ENCODE measurements at places on chromosomes 16 and 17.

DNA sequence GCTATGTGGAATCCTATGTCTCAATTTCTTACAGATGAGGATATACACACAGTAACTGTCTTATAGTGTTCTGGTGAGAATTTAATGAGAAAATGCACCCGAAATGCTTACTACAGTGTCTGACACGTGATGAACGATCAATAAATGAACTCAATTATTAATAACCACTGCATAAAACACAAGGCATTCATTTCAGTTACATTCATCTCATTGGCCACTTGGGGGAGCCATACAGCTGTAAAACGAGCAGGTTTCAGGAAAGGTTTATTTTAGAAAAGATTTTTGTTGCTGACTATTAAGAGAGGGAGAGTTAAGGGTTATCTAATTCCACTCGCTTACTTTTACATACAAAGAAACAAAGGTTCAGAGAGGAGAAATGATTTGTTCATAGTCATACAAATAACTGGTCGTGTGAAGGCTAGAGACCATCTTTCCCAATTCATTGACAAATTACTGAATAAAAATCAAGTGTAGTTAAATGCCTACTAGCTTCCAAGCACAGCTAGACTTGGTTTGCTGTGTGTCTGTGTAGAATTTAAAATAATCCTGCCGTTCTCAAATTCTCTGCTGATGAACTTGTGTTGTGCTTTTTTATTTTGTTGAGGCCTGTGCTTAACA is 160.1 kb downstream of the MAP2K4 start:
- no peak for DNase-seq

DNA sequence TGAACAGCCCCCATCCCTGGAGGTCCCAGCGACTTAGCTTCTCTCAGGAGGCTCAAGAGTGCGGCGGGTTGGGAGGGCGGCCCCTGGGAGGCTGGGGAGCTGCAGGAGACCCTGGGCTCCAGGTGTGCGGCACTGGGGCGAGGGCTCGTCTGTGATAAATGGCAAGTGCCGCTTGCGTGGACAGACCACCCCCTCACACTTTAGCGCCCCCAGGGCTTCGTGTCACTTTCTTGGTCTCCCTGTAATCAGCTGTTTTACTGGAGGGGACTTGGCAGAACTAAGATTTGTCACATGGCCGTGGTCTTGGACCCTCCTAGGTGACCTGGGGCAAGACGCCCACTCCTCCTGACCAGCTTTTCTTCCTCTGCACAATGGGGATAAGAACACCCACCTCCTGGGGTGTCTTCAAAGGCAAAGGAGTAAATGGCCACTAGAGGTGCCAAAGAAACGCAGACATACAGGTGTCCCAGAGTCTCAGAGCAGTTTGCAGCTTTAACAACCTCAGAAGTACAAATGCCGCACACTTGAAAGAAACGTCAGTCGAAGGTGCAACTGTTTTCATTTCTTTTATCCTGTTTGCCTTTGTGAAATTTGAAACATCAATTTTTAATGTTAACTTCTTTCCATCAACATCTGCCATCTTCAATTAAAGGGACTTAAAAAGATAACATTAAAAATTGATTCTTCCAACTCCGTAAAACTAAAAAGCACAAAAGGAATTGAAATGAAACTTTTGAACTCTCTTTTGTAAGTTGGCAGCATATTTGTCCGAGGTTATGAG is 946 bp downstream of the OSGIN1 start:
- DNase-seq, result peak; percentile 31

GRCh38 chr17:17549732-17550366 is 41.7 kb downstream of the PEMT start:
- DNase-seq, result no peak

DNA sequence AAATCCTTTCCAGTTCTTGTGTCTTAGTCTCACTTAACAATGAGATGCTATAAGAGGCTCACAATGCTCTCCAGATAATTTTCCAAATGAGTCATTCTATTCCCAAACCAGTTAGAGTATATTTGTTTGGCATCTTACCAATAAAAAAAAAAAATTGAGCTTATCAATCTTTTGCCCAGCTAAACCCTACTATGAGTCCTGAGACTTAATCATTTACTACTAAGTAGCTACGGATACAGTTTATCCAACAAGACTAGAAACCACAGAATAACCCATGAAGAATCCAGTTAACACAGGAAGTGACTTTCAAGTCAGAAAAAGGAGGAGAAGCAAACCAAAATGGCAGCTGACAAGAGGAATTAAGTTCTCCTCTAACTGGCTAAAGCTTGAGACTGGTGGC is 330.3 kb upstream of the XYLT1 start:
- no peak for DNase-seq

GRCh38 chr17:77476006-77476405 is 335.2 kb downstream of the SEC14L1 start:
- no peak for DNase-seq

GRCh38 chr17:14522795-14523387 is 222.0 kb downstream of the HS3ST3B1 start:
- no peak for DNase-seq

- DNase-seq, result no peak
Measured at GRCh38 chr17:77641718-77642117, 316.8 kb upstream of the TNRC6C start.

GRCh38 chr16:48064971-48065370 is 90.8 kb downstream of the ABCC12 start:
- DNase-seq, result no peak

GRCh38 chr16:70151941-70152509 is 21.6 kb upstream of the CLEC18C start:
- no peak for DNase-seq

DNA sequence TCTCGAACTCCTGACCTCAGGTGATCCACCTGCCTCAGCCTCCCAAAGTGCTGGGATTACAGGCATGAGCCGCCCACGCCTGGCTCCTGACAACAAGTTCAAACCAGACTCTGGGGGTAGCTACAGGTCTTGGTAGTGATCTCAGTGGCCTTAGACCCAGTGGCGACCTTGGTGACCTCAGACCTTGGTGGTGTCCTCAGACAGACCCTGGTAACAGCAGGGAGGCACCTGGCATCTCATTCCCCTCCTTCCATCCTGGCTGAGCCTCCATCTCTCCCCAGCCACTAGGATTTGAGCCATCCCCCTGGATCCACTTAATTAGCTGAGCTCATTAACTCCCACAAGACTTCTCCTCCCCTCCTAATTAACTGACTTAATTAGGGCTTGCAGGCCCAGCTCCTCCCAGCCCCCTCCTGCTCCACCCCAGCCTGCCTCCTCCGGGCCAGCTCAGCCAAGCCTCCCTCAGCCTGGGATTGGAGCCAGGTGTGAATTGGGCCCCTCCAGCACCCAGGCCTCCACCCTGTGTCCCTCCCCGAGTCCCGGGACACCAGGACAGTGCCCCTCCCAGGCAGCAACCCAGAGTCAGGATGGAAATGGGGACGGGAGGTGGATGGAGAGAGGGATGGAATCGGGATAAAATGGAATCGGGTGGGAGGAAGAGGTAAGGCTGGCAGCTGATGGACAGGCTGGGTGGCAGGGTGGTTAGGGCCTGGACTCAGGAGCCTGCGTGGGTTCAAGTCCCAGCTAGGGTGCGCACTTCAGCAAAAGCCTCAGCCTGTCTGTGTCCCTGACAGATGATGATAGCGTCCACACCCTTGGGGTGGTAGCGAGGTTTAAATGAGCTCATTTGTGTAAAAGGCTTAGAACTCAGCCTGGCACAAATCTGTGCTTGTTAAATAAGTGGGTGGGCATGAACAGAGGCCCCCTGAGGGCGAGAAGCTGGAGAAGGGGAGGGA is 11.2 kb upstream of the SBK1 start:
- no peak for DNase-seq

DNA sequence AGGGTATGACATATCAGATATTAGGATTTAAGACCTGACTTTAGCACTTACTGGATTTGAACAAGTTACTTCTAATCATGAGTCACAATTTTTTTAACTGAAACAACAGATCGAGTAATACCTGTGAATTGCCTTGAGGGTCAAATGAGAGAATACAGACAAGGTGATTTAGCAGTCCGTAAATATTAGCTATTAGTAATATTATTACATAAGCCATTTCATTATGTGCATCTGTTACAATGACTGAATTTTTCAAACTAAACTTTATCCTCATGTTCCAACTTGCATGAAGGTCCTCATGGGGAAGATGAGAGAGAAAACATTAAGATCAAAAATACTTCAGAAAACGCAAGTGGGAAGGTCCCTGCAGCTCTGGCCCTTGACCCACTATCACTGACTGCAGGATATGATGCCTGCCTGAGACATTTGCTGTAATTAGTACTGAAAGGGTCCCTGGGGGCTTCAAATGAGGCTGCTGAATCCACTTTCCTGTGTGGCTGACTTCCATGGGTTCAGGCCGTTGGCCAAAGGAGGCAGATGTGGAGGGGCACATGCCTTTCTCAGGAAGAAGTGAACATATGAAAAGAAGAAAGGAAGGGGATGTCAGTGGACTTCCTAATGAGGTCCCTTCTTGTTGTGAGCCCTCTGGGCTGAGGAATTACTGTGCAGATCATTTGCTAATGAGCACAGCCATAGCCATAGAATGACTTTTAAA is 441.7 kb downstream of the CDH11 start:
- no peak for DNase-seq

DNA sequence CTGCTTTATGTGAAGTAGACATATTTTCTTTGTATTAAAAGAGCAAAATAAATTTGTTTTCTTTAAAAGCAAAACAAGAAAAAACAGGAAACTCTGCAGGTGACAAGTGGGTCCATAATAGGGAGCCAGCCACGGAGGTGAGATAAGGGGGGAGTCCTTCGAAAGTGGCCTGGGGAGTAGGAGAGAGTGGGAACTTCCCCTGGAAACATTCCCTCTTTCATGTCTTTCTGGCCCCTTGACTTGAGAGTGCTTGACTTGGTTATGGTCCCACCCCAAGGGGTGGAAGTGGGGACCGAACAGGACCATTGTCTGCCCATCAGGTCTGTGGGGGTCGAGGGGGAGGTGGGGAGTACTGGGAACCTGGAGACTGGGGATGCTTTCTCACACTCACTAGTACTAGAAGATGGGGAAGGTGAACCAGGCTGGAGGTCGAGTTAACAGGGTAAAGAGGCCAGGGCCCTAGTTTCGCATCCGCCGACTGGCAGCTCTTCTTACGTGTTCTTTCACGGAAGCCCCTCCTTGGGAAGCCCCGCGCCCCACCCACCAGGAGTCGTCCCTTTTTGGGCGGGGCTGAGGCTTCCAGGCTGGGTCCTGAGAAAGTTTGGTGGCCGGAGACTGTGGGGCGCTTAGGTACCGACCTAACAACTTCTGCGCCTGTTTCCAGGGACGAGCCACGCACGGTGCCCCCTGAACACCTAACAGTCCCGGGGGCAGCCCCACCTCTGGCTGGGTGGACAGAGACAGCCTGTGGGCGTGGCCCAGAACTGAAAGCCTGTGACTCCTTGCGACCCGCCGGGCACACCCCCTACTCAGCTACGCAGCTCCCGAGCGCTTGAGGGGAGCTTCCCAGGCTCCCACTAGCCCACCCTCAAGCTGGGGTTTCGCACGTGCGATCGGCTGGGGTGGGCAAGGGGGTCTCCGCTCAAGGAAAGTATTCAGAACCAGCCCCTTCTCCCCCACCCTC is 790 bp downstream of the TRADD start:
- no peak for DNase-seq

- peak; percentile 82 for DNase-seq
Measured at GRCh38 chr17:18038861-18039534, at the start of the genes ATPAF2 and GID4. Gene ATPAF2, minus strand, starts transcription at chr17:18039168. Its CDS starts 155 bp downstream, at chr17:18039013. Gene GID4, plus strand, starts transcription at chr17:18039408. Its CDS starts 57 bp downstream, at chr17:18039465.

GRCh38 chr16:4537376-4538343 is 913 bp downstream of the CDIP1 start:
- no peak for DNase-seq

- DNase-seq, result no peak
Measured at GRCh38 chr17:67054608-67055007, 10.3 kb downstream of the CACNG1 start.

- DNase-seq, result no peak
Measured at GRCh38 chr17:51427856-51428255, 167.5 kb downstream of the UTP18 start.

DNA sequence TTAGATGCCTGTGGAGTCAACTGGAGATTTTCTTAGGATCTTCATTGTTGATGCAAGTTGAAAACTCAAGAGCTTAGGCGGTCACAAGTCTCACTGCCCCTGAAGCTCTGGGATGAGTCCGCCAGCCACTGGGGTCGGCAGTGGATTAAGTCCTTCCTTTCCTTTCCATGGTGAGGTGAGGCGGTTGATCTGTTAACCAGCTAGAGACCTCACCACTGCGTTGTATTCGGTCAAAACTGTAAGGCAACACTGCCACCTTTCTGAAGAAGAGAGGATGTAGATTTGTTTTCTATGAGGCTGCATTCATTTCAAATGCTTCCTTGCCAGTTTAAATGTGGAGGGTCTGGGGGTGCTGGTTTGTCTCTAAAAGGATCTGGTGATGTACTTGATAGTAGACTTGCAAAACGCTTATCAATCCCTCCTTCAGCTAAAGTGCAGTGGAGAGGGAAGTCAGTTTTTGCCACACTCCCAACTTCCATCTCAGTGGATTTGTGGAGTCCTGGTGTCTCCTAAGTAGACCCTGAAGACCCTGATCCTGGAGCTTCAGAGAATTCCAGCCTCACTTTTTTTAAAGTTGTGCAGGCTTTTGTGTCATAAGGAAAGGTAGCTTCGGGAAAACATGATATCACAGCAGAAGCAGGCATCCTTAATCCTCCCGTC is 1.7 kb downstream of the MYOCD start:
- DNase-seq, result no peak

DNA sequence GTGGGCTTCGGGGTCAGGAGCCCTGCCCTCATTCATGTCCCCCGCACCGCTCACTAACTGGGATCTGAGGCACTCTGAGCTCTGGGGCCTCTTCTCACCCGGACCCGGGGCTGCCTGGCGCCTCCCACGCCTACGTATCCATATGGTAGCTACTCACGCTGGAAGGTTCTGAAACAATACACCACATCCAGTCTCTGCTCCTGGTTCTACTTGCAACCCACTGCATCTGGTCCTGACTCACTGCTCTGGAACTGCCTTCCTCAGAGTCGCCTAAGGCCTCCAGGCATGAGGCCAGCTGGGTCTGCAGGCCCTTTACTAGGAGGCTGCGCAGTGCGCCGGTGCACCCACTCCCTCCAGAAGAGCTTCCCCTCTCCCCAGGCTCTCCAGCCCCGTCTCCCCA is 18.1 kb downstream of the USP36 start:
- DNase-seq, result no peak

DNA sequence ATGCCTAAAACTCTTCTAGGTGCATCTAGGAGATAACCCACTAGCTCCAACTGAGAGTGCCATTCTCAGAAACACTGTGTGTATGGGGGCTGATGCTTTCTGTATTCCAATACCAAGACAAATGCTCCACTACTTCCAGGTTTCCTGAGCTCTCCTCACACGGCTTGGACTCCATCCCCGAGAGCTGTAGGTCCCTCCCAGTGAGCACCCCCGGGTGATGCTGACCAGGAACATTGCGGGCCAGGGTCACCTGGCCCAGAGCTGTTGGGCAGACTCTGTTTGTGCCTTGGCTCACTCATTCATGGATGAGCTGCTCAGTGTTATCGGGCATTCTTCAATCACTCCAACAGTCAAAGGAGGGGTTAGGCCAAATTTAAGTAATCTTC is 7.0 kb downstream of the CUEDC1 start:
- no peak for DNase-seq

DNA sequence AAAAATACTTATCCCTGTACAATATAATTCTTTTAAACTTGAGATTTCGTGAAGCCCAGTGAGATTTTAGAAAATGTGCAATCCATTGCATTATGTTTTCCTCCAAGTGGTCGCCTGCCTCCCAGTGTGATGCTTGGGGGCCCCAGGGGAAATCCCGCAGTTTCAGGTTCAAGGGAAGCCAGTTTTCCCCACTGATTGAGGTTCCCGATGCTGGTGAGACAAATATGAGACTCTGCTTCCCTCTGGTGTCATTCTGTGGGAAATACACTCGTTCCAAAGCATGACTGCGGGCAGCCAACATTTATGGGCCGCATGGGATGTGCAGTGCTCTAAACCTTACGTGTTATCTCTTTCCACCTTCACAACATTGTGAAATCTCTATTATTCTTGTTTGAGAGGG is 200.8 kb downstream of the PRKCB start:
- peak; percentile 23 for DNase-seq
